ENCODE measurements at places on chromosomes 11 and 22.

DNA sequence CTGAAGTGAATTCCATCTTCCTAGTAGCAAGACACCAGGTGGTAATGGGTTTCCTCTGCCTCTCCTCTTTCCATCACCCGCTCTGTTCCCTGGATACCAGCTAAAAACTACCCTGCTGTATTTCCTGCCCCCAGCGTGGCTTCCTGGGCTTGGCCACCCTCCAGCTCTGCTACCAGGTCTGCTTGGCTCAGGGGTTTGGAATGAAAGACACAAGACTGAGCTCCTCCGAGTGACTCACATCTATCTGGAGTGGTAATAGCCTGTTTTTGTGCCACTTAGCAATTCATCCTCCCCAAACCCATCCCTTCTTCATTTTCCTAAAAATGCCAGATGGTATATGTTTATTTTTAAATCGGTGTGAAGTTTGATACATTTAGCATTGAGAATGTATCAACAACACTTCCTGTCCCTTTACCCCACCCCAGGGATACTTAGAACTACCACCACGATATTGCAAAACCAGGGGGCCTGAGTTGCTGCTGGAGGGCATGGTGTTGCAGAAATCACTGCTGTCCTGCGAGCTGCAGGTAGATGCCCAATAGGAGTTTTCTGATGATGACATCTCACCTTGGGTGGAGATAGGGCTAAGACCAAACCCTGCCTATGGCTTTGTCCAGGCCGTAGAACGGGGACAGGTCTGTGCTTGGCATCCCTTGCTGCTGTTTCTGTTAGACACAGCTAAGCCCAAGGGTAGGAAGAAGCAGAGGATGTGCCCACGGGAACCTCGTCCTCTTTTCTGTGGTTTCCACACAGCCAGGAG is 7.5 kb upstream of the MICAL3 start:
- DNase-seq = no peak

- DNase-seq = no peak
Measured at GRCh38 chr11:119254239-119254638, 48.1 kb downstream of the CBL start.

DNA sequence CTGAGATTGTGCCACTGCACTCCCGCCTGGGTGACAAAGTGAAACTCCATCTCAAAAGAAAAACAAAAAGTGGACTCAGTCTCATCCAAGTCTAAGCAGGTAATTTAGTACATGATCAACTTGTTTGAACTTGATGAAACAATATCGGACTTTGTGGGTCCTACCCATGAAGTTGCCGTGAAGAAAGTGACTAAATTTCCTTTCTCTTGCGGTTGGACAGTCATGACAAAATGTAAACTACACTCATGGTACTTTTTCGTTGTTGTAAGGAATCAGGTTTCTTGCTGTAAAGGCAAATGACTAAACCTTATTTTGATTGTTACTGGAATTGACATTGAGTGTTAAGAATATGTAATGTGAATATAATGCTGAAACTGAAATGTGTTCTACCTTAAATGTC is 164.5 kb upstream of the PLET1 start:
- DNase-seq = no peak

DNA sequence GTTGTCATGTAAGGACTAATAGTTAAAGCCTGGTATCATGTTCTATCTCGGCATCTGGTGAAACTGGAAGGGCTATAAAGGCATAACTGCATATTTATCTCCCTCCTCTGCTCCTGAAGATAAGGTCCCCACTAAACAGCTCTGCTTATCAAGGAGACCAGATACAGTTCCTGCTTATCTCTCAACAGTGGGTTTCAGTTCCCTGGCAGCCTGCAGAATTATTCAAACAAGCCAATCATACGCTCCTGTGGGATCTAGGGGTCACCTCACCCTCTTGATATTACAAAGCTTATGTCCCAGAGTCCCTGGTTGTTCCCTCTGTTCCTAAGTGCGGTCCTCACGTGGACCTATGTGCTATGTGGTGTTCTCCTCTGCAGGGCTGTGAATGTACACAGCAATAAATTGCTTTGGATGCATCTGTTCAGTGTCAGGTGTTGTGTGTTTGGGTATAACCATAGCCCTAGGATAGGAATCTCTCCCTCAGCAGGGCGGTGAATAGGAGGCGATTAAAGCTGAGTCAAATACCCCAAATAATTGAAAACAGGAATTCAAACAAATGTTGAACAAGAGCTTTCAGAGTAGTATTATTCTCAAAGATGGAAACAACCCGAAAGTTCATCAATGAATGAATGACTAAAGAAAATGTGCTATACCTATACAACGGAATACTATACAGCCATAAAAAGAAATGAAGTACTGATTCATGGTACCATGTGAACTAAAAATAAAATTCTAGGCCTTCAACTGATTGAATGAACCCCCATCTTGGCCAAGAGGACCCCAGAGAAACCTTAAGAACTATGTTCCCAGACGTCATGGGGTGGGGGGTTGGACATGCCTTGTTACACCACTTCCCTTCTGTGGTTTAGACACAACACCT is 3.1 kb upstream of the OOSP4A start:
- no peak for DNase-seq

- no peak for DNase-seq
Measured at GRCh38 chr22:19959043-19959586, 17.5 kb upstream of the TXNRD2 start.

DNA sequence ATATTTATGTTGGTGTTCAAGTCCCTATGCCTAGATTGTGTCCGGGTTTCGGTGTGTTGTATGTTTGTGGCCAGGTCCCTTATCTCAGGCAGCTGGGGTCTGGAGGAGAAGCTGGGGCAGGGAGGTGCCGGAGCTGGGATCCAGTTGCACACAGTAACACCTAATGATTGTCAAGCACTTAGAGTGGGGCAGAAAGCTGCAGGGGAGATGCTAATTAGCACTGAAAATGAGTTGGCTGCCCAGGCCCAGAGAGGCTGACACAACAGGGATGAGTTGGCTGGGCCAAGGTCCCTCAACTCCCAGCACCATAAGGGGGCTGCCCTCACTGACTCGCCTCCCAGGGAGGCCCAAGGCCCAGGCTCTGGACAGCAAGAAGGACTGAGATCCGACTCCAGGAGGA is 12.2 kb downstream of the PDE2A start:
- no peak for DNase-seq

- no peak for DNase-seq
Measured at GRCh38 chr11:20616920-20617319, 17.5 kb downstream of the SLC6A5 start.

DNA sequence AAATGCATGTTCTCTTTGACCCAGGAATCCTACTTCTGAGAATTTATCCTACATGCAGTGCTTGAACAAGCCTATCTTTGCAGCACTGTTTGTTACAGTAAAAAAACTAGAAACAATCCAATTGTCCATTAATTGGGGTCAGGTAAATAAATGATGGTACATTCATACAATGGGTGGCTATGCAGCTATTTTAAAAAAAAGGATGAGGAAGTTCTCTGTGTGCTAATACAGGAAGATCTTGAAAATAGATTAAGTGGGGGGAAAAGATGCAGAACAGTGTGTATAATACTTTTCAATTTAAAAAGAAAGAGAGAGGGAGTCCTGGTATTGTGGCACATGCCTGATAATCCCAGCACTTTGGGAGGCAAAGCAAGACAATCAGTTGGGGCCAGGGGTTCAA is 9.5 kb upstream of the CREB3L1 start:
- no peak for DNase-seq

DNA sequence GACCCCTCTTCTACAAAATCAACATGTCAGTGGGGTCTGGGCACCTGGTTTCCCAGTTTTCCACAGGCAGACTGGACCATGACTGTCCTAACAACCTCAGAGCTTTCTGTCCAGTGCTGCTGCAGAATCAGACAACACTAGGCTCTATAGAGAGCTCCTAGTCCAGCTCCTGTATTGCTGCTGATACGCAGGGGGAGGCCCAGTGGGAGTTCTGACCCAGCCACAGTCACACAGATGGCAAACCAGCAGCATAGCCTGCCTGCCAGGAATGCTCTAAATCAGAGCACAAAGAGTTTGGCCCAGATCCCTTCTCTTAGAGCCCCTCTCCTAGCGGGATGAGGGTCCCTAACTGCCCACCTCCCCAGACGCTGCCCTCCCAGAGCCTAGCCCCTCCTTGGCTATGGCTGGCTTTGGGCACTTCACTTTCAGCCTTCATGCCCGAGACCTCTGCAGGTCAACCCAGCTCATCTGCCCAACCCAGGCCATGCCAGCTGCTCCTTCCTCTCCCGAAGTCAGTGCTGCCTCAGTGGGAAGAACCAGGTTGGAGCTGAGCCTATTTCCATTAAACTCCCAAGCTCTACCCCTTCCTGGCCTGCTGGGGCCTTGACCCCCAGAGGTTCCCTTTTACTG is 15.8 kb upstream of the SLCO2B1 start:
- no peak for DNase-seq

DNA sequence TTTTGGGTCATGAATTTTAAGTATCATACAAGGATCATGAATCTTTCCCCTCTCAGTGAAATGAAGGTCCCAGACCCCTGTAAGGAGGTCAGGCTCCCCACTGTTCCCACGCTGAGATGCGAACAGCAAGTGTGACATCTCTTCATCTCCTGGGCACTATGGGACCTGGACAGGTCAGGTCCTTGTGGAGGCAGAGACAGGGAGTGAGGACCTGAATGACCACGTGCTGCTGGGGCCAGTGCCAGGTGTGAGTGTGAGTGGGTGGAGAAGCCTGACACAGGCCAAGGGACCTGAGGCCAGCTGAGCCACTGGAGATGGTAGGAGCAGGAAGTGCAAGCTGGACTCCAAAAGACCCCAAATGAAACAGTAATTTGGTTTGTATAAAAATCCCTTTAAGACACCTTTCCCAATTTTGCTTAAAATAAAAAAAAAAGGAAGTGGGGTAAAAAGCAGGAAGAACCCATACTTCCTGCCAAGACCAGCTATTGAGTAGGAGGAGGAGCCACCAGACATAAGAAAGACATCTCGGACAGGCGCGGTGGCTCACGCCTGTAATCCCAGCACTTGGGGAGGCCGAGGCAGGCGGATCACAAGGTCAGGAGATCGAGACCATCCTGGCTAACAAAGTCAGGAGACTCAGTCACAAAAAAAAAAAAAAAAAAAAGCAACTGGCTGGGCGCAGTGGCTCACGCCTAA is 35.4 kb upstream of the SERPIND1 start:
- no peak for DNase-seq

- no peak for DNase-seq
Measured at GRCh38 chr11:13339195-13340153, 61.9 kb downstream of the BMAL1 start.

DNA sequence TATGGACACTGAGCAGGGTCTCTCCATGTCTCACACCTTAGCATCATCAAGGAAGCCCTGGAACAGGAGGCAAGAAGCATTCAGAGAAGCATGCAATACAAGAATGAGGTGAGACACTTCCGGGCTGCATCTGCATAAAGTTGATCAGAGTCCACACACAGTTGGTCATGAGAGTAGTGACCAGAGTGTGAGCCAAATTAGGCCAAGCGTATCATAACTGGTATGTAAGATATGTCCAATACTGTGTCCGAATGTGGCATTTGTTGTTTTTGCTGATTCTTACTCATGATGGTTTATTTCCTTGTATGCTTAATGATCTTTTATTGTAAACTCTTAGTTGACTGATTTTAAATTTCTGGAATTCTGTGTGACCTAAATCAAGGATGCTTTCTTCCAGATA is 315.7 kb downstream of the INSC start:
- DNase-seq = no peak

GRCh38 chr11:63244862-63245261 is 1.5 kb upstream of the SLC22A25 start:
- no peak for DNase-seq

DNA sequence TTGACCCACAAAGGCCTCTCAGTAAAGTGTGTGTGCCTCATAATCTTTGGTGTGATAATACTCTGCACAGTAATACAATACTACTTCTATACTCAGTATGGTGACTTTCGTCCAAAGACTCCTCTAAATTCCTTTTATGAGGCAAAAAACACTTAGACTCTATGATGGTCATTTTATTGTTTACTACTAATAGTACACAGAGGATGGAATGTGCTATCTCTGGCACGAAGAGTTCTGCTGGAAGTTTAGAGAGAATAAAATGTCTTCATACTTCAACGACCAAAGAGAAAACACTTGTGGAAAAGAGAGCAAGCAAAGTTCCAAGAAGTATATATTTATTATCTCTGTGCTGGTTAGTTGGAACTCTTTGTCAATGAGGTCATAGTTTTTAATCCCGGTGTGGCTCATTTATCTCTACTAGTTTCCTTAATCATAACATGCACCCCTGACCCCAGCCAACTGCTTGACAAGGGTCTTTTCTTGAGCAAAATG is 7.5 kb upstream of the CSTF3 start:
- DNase-seq = no peak

DNA sequence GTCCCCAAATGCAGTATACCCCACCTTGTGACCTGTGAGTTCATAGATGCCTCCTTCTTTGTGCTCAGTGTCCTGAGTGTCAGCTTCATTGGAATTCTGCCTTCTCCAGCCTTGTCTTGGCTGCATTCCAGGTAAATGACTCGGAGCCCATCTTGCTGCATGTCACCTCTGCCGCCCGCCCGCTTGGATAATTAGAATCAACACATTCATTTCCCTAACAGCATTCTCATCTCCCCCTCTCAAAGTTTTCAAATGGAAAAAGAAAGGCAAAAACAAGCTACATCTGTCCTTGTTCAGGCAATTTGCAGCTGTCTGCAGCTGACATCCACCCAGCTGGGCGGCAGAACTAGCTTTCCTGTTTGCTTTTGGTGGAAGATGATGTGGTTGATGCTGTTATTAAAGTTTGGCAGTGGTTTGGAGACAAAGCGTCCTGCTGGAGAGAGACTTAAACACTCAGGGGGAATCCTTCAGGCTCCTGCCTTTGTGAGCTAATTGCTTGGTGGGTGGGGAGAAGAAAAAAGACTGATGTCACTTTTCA is 198.8 kb upstream of the SEZ6L start:
- no peak for DNase-seq

GRCh38 chr11:32421992-32422391 is 13.3 kb downstream of the WT1 start:
- no peak for DNase-seq

DNA sequence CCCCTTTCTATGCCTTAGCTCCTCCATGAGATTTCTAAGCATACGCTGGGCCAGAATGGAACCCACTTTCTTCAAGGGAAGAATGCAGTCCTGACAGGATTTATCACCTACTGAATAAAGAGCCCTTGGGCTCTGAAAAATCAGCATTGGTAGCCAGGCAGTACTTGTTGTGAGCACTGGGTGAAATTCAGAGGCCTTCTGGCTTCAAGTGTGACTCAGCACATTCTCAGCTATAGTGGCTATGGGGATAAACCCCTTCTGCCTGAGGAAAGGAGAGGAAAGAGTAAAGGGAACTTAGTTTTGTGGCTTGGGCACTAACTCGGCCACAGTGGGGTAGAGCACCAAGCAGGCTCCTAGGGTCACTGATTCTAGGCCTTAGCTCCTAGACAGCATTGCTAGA is 574.8 kb downstream of the JRKL start:
- no peak for DNase-seq

- DNase-seq = no peak
Measured at GRCh38 chr11:109040303-109040702, 375.4 kb downstream of the DDX10 start.

DNA sequence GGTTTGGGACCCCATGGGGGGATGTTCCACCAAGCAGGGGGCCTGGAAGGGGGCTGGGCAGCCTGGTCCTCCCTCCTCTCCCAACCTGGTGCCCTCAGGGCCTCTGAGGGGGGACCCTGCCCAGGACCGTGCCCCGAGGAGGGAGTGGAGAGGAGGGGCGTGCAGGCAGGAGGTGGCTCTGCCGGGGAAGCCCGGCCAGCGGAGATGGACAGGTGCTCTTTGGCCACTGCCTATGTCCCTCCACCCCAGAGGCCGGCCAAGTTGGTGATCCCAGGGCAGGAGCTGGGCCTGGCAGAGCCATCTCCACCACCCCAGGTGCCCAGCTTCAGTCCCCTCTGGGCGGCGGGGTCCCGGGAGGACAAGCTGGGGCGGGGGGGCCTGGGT is 2.4 kb downstream of the MUC2 start:
- DNase-seq = no peak

Data from stimulated activated CD4-positive, alpha-beta T cell treated with anti-CD3 and anti-CD28 coated beads, TNF-alpha, amount 100 ng/mL, for 1 hour (primary cell).